ENCODE measurements at places on chromosomes 3 and 15. TPM values are rescaled to one million over a fixed set of nuclear protein-coding genes. Genes with fewer than 3 reads are reported as not detected.

DNA sequence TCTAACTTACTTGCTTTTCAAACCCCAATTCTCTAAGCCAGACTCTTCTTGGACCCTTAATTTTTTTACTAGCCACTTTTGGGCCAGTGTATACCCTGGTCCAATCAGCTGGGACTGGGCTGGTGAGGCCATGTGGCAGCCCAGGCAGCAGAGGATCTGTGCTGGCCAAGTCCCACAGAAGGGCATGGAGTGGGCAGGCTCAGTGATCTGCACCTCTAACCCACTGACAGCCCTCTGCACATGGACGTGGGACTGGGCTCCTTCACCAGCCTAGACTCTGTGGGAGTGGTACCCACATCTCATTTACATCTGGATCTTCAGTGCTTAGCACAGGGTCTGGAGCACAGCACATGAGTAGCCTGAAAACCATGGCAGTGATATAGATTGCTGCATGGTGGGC lies 56.1 kb upstream of the PRR23C start:
- DNase-seq: no peak

GRCh38 chr15:60442763-60443162 lies 36.2 kb downstream of the ICE2 start:
- DNase-seq: no peak

DNA sequence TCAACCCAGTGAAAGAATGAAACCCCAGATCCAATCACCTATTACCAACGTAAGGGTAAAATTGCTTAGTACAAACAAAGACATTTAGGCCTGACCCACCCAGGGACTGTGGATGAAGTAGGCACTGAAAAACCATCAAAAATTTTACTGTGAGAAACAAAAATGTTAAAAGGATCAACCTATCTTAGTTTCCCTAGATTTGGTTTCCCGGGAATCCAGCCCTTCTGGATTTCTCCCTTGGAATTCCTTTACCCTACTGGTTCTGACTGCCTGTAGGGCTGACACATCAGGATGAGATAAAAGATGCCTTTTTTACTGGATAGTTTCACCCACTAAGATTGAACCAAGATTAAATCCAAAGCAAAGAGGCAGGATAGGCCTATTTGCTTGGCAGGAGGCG lies 102.7 kb downstream of the SCAPER start:
- no peak for DNase-seq

- no peak for DNase-seq
Measured at GRCh38 chr15:88630798-88631463, 7.9 kb upstream of the ISG20 start.

TMEM207 gene
- not detected for polyA plus RNA-seq

CIB1 gene
- polyA plus RNA-seq: 78.2 TPM

All from heart left ventricle (tissue), 16 donors.